ENCODE measurements at places on chromosomes 7 and 10.

DNA sequence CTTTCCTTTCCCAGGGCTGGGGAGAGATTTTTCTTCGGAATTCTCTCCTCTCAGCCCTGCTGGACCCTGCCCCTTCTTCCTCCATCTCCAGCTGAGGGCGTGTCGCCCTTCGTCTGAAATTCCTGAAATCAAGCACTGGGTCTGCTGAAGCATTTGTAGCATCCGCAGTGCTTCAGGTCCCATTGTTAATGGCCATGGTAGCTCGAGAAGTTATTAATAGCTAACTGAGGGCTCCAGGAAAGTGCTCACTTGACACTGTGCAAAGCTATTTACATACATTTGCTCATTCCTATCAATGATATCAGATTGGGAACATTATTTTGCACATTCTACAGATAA is 515 bp downstream of the FAM149B1 start:
- no peak for DNase-seq

DNA sequence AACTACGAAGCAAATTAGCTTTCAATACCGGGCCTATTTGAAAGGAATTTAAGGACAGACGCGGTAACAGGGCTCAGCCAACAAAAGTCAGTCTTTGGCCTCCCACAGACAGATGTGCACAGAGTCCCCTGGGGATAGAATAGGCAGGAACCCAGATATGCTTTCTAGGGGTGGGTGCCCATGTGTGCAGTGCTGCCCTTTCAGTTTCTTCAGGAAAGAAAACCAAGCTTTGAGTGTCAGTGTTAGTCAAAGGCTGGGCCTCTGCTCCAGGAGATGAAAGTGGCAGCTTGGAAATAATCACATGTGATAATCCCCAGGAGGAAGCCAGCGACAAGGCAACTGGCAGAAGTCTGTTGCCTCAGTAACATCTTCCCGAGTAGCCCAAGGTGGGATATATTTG is 43.8 kb upstream of the CSTF2T start:
- peak; percentile 48 for DNase-seq

DNA sequence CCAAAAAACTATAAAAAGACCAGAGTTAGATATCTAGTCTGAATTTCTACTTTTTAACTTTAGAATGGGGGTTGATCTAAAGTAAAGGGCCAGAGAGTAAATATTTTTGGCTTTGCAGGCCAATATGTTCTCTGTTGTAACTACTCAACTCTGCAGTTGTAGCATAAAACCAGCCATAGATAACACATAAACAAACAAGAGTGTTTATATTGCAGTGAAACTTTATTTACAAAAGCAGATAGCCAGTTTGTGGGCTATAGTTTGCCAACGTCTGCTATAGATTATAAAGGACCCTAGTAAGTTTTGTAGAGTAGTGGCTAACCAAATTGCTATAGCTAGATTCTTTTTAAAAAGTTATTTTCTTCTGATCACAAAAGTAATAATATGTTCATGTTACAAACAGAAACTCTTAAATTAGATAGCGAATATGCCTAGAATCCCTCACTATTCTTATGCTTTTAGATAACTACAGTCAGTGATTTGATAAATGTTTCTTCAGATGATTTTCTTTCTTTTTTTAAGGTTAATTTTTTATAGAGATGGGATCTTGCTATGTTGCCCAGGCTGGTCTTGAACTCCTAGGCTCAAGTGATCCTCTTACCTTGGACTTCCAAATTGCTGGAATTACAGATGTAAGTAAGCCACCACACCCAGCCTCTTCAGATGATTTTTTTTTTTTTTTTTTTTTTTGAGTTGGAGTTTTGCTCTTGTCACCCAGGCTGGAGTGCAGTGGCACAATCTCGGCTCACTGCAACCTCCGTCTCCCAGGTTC is 23.6 kb upstream of the HBP1 start:
- no peak for DNase-seq

GRCh38 chr7:105007298-105007697 is 6.7 kb upstream of the KMT2E start:
- DNase-seq, result no peak

- no peak for DNase-seq
Observed at GRCh38 chr10:28094121-28094520, 95.2 kb upstream of the ODAD2 start.

DNA sequence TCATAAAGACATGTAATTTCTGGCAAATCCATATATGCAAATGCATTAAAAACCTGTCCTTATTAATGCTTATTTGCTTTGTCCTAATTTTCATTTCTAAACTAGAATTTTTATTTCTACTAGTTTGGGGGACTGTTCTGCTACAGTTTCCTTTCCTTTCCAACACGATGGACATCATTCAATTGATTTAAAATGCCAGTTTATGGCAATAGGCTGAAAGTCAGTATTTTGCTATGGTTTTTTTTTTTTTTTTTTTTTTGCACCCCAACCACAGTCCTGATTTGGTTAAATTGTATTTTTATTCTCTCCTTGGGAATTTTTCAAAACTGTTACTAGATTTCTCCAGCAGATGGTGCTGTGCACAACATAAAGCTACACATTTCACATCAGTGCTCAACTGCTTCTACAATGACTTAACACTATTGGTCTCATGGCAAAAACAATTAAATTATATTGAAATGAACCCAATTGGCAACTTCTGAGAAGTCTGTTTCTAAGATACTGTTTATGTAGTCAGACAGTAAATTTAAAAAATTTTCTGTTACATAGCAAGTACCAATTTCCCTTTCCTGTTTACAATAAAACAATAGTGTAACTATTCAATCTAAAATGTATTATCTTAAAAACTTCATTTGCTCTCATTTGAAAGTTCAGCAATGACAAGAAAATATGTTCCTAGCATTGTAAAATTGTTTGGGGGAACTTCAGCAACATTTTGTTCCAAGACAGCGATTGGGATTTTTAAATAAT is 193.8 kb upstream of the CCDC6 start:
- DNase-seq, result peak; percentile 79

DNA sequence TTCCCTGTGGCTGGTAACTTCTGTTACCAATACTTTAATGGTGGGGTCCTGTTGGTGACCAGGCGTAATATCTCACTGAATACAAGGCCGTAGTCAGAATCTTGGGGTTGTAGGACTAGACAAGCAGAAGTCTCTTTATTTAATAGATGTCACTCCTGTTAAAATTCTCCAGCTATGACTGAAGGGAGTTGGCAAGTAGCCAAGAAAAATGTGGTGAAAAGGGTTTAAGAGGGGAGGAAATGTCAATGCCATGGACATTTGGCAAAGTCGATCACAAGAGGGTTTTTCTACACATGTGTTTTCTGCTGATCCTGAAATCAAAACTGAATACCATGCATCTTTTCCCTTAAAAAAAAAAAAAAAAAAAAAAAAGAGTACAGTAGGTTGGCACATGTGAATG is 533.5 kb downstream of the AUTS2 start:
- DNase-seq, result no peak

All from fibroblast of mammary gland (primary cell).